ENCODE measurements at places on chromosomes 7 and 10.

DNA sequence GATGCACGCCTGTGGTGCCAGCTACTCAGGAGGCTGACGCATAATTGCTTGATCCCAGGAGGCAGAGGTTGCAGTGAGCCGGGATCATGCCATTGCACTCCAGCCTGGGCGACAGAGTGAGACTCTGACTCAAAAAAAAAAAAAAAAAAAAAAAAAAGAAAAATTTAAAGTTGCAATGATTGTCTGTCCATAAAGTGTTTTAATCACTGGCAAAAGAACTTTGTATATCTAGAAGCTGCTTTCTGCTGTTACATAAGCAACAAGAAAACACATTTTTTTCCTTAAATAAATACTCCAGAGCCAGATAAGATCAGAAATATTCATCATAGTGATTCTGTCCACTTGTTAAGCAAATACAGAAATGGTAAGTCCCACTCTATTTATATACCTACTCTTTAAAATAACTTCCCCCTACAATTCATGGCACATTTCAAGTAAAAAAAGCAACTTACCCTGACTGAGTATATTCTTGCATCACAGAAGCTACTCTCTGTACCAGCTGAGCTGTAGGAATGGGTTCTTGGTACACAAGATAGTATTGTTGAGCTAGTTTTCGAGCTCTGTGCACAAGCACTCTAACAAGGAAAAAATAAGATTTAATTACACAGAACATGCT lies 7.6 kb downstream of the PSMA2 start:
- no peak for DNase-seq

- DNase-seq: no peak
Observed at GRCh38 chr7:48074204-48074654, 14.8 kb upstream of the UPP1 start.

- no peak for DNase-seq
Observed at GRCh38 chr10:60224066-60224705, 165.5 kb downstream of the ANK3 start.

GRCh38 chr7:10802526-10802925 lies 171.1 kb upstream of the PHF14 start:
- DNase-seq: peak; percentile 94

GRCh38 chr7:100968031-100968430 lies 1.3 kb upstream of the MUC12 start:
- DNase-seq: no peak

DNA sequence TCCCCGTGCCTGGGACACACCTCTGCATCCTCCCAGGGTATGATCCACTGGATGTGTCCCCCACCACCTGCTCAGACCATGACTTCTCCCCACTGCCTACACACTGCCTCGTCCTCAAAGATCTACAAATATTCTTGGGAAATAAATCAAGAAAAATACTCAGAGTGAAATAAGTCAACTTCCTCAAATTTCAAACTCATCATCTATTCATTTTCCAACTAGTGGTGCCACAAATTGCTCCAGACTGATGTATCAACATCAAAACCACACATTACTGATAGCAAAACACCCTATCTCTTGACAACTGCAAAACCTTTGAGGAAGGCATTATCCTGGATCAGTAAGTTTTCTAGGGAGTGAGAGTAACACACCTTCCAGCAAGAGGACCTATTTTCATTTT lies 87.7 kb downstream of the GRB10 start:
- no peak for DNase-seq

DNA sequence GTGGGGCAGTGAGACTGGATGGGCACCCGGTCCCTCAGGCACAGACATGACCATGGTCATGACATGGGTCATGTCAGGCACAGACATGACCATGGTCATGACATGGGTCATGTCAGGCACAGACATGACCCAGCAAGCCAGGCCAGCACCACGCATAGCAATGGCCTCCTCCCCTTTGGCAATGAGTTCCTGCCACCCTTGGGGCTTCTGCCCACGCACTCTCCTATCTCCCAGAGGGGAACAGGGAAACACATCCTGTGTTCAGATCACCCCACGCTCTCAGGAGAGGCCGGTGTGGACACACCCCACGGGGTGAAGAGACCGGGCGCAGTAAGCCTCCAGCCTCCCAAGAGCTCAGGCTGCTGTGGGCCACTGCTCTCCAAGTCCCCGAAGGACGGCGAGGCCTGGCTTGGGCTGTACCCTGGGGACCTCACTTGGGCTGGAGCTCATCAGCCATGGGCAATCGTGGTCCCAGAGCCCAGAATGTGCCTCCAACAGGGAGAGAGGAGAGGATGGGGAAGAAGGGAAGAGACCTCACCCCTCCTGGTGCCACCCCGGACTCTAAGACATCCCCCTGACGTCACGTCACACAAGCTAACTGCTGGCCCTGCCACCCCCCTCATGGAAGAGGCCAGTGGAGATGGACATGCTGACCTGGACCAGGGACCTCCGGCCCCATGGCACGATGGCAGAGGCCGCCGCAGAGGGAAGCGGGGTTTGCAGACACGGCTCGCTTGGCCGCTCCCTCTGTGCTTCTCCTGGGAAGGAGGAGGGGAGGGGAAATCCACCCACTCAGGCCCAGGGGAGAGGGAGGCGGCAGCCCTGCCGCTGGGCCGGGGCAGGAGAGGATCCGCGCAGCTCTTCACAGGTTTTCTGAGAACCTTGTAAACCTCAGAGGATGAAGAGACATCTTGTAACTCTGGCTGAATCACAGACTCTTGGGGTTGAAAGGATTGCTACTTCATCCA lies 269.6 kb downstream of the ELFN1 start:
- DNase-seq: no peak

DNA sequence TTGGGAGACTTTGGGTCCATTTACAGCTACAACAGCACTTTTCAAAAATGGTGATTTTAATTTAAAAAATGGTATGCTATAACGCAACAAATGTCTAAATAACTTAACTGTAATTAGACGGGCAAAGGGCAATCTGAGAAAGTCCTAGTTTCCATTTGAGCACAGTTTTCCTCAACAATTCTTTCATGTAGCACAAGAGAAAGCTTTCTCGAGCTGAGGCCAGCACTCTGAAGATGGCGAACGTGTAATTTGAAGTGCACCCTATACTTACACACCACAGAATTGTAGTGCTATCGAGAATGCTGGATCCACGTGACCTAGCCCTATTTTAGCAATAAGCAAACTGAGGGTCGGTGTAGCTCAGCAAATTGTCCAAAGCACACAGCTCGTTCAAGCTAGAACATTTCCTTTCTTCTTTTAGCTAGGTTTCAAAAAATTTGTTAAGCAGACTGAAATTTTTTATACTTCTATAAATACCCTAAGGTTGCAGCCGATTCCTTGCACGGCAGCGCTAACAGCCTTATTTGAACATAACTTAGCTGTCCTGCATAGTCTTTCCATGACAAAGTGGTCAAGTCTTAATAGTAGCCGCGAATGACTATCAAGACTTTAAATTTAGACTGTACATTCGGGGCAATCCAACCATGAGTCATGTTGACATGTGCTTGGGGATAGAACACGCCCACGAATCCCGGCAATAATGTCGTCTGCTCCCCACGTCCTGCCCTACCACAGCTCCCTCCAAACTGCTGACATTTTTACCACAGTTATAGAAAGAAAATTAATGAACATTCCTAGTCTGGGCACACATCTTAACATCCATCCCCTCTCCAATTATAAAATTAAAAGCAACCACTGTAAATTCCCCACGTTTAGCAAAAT lies 10.0 kb downstream of the KLF6 start:
- DNase-seq: peak; percentile 85

GRCh38 chr7:617614-618538 lies 98.2 kb upstream of the PDGFA start:
- no peak for DNase-seq

GRCh38 chr7:16980539-16980938 lies 98.8 kb upstream of the AGR3 start:
- DNase-seq: no peak

DNA sequence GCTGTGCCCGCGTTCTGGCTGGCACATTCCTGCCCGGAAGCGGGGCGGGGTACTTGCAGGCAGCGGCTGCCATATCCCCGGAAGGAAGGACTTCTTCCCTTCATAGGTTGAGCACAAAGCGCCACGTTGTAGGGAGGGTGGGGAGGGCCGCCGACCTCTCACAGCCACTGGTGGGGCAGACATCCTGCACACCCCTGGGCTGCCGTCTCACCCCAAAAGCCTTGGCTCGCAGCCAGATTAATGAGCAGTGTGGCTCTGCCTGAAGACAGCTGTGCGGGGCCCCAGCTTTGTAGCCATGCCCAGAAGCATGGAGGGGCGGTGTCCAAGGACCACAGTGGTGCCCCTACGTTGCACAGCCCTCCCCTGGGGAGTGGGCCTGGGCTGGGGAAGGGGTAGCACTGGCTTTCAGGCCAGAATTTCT lies 54.3 kb upstream of the DPYSL4 start:
- DNase-seq: no peak

- no peak for DNase-seq
Observed at GRCh38 chr7:41699516-41699915, 3.4 kb downstream of the INHBA start.

DNA sequence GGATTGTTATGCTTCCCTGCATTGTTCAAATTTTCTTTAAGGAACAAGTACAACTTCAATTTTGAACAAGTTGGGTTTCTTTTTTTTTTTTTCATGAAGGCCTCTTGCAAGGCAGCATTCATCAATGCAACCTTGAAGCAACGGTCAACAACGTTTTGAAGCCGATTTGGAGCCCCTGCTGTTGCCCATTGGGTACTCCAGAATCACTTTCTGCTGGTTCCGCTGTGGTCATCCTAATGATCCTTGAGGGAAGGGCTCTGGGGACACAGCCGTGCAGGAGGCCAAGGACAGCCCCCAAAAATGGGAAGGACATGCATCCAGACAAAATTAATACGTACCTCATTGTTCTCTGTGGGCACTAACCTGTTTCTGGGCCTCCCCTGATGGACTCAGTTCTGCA lies 84.6 kb upstream of the MGMT start:
- no peak for DNase-seq

- DNase-seq: no peak
Observed at GRCh38 chr10:10551596-10552301, 465.9 kb upstream of the CELF2 start.

- peak; percentile 72 for DNase-seq
Observed at GRCh38 chr7:143884969-143885559, 16.9 kb downstream of the TCAF1 start.

Data from brain microvascular endothelial cell (primary cell).